Progenitor cell of endocrine pancreas (in vitro differentiated cells): ENCODE measurements at places on chromosomes 16 and 17.

DNA sequence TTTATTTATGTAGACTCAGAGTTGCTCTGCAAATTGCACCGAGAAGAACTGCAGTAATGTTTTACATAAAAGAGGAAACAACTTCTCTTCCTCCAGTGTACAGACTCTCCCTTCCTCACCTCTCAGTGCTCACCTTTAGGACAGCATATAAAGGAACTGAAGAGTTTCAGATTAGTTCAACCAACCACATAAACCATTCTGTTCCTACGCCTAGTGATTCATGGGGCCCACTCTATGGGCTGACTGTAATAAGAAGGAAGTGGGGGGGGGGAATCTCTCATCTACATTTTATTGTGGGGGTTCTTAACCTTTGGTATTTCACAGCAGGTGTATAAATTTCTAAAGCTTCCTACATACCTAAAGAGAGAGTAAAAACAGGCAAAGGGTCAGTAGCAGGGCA lies 18.3 kb downstream of the ZSWIM7 start:
- DNase-seq: no peak
- H3K4me1 ChIP-seq: no peaks in the 10 kb centered on the region
- no peak overlapping the region for H3K27ac ChIP-seq

GRCh38 chr16:87715658-87716057 lies 50.1 kb downstream of the KLHDC4 start:
- peaks cover 6% of the 10 kb centered on the region for H3K4me1 ChIP-seq
- H3K4me3 ChIP-seq: no peak overlapping the region
- no peak overlapping the region for H3K27ac ChIP-seq
- DNase-seq: no peak
- peaks cover 26% of the 10 kb centered on the region for H3K36me3 ChIP-seq

- H3K4me3 ChIP-seq: no peak overlapping the region
- no peaks in the 10 kb centered on the region for H3K27me3 ChIP-seq
- H3K36me3 ChIP-seq: peaks cover 8% of the 10 kb centered on the region
- no peak overlapping the region for H3K27ac ChIP-seq
- no peak for DNase-seq
Observed at GRCh38 chr17:13561606-13562270, 40.0 kb downstream of the HS3ST3A1 start.

DNA sequence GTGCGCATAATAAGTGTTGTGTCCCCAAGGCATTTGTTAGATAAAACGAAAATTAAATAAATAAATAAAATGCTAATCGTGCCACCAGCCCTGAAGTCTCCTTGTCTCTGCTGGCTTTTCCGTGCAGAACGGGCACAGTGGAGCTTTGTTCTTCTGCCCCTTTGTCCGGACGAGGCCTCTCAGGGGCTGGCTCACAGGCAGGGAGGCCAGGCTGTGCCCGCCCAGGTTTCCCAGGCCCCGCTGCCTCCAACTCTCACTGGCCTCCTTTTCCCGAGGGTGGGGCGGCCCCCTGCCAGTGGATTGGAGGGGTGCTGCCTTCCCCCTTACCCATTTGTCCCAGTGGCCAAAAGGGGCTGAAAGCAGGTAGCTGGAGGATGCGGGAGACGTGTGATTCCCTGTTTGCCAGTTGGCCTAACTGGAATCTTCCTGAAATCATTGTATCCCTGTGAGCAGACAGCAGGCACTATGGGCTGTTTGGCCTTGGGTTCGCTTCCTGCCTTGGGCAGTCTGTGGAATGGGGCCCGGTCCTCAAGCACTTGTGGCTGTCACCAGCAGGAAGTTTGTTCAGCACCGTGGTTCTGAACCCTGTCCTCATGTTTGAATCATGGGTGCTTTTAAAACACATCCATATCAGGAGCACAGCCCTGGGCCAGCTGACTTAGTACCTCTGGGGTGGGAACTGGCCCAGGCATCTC lies 64.4 kb downstream of the KSR1 start:
- peak overlapping the region; percentile 76 for H3K27ac ChIP-seq
- H3K4me1 ChIP-seq: peaks cover 27% of the 10 kb centered on the region
- no peak for DNase-seq
- H3K4me3 ChIP-seq: no peak overlapping the region

DNA sequence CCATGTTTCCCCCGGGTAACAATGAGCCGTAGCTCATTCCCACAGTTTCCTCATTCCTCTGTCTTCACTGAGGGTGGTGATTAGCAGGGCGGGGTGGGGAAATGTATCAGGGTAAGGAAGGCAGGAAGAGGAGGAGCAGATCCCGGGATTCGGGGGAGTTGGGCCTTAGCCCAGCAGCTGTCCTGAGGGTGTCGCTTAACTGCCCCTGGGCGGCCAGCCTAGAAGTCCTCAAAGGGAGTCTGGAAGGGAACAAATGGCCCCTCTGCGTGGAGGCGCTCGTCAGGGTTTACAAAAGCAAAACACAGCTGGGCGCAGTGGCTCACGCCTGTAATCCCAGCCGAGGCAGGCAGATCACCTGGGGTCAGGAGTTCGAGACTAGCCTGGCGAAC lies 14.3 kb downstream of the MLYCD start:
- H3K27me3 ChIP-seq: no peaks in the 10 kb centered on the region
- no peak overlapping the region for H3K27ac ChIP-seq
- no peaks in the 10 kb centered on the region for H3K4me1 ChIP-seq
- H3K36me3 ChIP-seq: peaks cover 41% of the 10 kb centered on the region
- DNase-seq: no peak
- H3K4me3 ChIP-seq: no peak overlapping the region

DNA sequence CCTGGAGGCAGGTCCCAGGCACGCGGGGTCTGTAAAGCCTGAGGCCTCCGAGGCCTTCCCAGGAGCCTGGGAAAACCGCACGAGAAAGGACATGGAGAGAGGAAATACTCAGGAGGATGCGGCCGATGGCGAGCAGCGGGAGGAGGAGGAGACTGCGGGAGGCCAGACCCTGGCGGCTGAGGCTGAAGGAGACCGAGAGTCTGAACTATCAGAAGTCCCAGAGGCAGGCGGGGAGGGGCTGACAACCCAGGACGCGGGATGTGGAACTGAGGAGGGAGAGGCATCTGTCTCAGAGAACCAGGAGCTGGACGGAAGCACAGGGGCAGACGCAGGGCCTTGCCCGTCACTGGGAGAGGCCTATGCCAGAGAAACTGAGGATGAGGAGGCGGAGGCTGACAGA lies 2.4 kb downstream of the APOBR start:
- no peaks in the 10 kb centered on the region for H3K36me3 ChIP-seq
- H3K27me3 ChIP-seq: peaks cover 28% of the 10 kb centered on the region
- no peaks in the 10 kb centered on the region for H3K4me1 ChIP-seq
- DNase-seq: no peak
